AG08395 (cell line): ENCODE measurements at places on chromosomes 3 and 15.
A peak's percentile ranks its signal among the peaks of the same experiment; 100 is the strongest.

- no peak for DNase-seq
Measured at GRCh38 chr3:106485217-106485616, 616.4 kb upstream of the CBLB start.

DNA sequence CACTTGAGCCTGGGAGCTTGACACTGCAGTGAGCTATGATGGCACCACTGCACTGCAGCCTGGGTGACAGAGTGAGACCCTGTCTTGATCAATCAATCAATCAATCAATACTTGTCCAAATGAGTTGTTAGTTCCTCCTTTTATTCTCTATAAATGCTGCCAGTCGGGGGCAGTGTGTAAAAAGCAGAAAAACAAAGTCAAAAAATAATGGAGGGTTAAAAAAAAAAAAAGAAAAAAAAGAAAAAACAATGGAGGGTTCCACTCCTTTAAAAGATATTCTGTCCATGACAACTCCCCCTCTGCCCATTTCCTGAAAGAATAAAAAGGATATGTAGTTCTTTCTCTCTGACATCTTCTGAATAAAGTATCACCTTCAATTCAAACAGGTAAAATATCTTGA is 1068.6 kb downstream of the FHIT start:
- DNase-seq = no peak

- peak; percentile 80 for DNase-seq
Measured at GRCh38 chr3:188421151-188421821, 267.3 kb downstream of the LPP start.

GRCh38 chr15:68612979-68613740 is 34.4 kb downstream of the CORO2B start:
- DNase-seq = no peak

DNA sequence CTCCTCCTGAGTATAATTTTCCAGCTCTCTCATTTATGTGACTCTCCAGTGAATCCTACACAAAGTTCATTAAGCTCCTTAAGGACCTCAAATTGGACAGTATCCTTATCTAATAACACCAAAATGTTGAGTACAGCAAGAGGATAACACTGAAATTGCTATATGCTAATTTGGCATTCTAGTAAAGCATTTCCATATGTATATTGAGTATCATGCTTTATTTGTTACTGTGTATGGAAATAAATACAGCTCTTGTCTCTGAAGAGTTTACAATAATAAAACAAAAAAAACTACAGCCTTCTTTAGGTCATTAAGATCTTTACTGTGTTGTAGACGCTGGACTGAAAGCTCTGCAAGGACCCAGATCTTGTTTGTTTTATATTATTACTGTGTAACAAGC is 1341.3 kb downstream of the ROBO1 start:
- no peak for DNase-seq

DNA sequence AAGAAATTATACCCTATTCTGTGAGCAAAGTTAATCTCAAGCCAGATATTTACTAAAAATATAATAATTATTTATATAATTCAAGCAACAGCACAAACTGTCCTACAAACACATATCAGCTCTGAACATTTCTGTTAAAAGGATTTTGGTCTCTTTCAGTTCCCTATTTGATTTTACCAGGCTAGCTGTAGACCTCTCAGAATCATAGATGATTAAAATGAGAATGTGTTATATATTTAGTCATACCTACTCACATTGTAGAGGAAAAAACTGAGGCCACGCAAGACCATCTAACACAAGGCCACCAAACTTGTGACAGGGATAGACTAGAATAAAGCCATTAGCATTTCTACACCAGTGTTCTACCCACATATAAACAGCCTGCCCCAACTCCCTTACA is 28.5 kb downstream of the ACKR4 start:
- DNase-seq = no peak

DNA sequence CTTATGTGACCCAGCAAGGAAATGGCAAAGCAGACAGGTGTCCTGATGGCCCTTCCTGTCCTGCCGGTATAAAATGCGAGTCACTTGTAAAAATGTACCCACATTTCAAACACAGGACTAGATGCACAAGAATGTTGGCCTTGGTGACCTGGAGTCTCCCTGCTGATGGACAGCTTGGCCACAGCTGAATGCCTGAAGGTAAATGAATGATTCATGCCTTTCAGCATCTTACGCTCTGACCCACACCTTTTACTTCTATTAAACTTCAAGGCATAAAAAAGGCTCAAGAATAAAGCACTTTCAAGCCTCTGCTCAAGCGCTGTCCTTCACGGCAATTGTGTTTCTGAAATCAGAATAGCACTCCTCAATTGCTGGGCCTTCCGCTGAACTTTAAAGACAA is 228.0 kb upstream of the SLCO3A1 start:
- DNase-seq = no peak

- no peak for DNase-seq
Measured at GRCh38 chr3:34013818-34014570, 215.6 kb downstream of the PDCD6IP start.
